Natural killer cell (primary cell): ENCODE measurements at places on chromosomes 3 and 15.

- H3K4me1 ChIP-seq: no peaks in the 10 kb centered on the region
- H3K27ac ChIP-seq: no peak overlapping the region
- no peak for DNase-seq
- no peaks in the 10 kb centered on the region for H3K27me3 ChIP-seq
- no peaks in the 10 kb centered on the region for H3K36me3 ChIP-seq
Measured at GRCh38 chr3:87694678-87695077, 364.1 kb downstream of the CGGBP1 start.

GRCh38 chr3:189103208-189103607 lies 68.6 kb upstream of the TPRG1 start:
- H3K27me3 ChIP-seq: no peaks in the 10 kb centered on the region
- H3K27ac ChIP-seq: no peak overlapping the region
- no peak for DNase-seq
- no peaks in the 10 kb centered on the region for H3K36me3 ChIP-seq
- no peak overlapping the region for H3K4me3 ChIP-seq

DNA sequence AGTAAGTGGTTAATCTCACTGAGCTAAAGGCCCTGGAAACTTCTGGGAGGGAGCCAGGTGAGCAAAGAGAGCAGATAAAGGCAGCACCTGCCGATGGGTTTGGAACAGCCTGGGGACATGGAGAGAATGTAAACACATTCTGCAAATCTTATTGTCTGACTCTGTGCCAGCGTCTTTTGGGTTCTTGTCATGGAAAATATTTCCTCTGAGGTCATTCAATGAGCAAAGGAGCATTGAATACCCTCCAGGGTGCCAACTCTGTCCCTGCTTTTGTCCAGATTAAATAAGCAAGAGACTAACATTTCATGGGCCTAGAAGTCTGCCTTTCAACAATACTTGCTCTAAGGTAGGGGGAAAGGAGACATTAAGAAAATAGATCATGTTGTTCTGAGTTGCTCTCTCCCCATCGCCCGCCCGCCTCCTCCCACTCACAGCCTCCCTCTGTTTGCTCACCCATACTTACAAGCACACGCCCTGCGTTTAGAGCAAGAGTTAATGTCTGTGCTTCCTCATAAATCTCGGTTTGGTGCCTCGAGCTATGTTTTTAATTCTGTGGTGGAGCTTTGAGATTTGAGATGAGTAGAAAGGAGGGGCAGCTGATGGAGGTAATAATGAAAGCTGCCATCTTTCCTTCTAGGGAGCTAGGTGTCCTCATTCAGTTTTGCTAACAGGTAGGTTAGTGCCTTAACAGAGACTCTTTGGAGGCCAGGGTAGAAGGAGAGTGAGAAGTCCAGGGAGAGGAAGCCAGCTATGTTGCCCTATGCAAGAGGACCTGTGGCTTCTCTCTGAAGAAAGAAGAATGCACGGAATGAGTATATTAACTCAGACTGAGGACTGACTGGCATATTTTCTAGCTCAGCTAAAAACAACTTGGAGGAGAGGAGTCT lies 132.9 kb downstream of the TPRG1 start:
- H3K27me3 ChIP-seq: no peaks in the 10 kb centered on the region
- no peak overlapping the region for H3K27ac ChIP-seq
- no peak overlapping the region for H3K4me3 ChIP-seq
- no peaks in the 10 kb centered on the region for H3K4me1 ChIP-seq
- no peaks in the 10 kb centered on the region for H3K36me3 ChIP-seq

DNA sequence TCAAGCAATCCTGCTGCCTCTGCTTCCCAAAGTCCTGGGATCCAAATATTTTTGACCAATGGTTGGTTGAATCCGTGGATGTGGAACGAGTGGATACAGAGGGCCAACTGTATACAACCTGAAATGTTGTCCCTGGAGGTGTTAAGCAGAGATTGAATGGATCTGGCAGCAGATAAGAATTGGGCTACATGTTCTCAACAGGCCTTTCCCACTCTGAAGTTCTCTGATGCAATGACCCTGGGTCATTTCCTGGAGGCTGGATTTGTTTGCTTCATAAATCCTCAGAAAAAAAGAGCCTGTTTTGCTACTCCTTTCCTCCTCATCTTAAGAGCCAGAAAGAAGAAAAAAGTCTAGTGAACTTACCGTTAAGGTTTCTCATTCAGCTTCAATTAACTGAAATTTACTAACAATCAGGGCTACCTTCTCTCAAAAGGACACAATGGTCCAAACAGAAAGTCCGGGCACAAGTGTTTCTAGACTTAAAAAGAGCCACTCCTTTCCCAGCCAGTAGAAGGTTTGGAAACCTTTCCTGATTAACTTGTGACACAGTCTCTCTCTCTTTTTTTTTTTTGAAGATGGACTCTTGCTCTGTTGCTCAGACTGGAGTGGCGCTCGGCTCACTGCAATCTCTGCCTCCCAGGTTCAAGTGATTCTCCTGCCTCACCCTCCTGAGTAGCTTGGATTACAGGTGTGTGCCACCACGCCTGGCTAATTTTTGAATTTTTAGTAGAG lies 6.5 kb downstream of the ARHGEF3 start:
- peak overlapping the region; percentile 65 for H3K27ac ChIP-seq
- peaks cover 16% of the 10 kb centered on the region for H3K36me3 ChIP-seq
- H3K27me3 ChIP-seq: no peaks in the 10 kb centered on the region

DNA sequence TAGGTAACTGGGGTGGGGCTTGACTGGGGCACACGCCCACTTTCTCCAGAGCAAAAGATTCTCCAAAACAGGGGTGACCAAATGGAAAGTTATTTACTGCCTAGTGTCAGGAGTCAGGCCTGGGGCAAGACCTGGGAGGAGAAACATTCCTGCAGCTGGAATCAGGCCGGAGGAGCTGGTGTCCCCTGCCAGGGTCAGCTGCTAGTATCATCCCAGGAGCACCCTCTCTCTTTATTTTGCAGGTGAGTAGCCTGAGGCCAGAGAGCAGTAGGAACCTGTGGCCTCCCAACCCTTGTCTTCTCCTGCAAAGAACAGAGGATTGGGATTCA lies 32.9 kb downstream of the DNAJB8 start:
- H3K4me3 ChIP-seq: no peak overlapping the region
- no peaks in the 10 kb centered on the region for H3K36me3 ChIP-seq
- no peak for DNase-seq
- H3K27me3 ChIP-seq: peaks cover 3% of the 10 kb centered on the region
- no peaks in the 10 kb centered on the region for H3K4me1 ChIP-seq

GRCh38 chr15:92984161-92984560 lies 84.0 kb downstream of the CHD2 start:
- H3K27me3 ChIP-seq: no peaks in the 10 kb centered on the region
- no peak for DNase-seq
- no peak overlapping the region for H3K4me3 ChIP-seq
- H3K27ac ChIP-seq: no peak overlapping the region
- H3K4me1 ChIP-seq: no peaks in the 10 kb centered on the region

- no peaks in the 10 kb centered on the region for H3K36me3 ChIP-seq
- no peak within 1 kb of the TSS for H3K27ac ChIP-seq
- H3K4me3 ChIP-seq: peak within 1 kb of the TSS; percentile 33
- H3K27me3 ChIP-seq: peaks cover 13% of the 10 kb centered on the region
- H3K4me1 ChIP-seq: peaks cover 14% of the 10 kb centered on the region
- no peak for DNase-seq
Measured at GRCh38 chr15:68578980-68579935, at the start of gene CORO2B. TSS of gene CORO2B (plus strand) at chr15:68578993. CDS start at chr15:68579263, 270 bp downstream.

GRCh38 chr3:13539292-13539638 lies 9.7 kb upstream of the FBLN2 start:
- DNase-seq: no peak
- H3K4me1 ChIP-seq: peaks cover 2% of the 10 kb centered on the region
- H3K27me3 ChIP-seq: peaks cover 5% of the 10 kb centered on the region
- no peaks in the 10 kb centered on the region for H3K36me3 ChIP-seq
- no peak overlapping the region for H3K27ac ChIP-seq

DNA sequence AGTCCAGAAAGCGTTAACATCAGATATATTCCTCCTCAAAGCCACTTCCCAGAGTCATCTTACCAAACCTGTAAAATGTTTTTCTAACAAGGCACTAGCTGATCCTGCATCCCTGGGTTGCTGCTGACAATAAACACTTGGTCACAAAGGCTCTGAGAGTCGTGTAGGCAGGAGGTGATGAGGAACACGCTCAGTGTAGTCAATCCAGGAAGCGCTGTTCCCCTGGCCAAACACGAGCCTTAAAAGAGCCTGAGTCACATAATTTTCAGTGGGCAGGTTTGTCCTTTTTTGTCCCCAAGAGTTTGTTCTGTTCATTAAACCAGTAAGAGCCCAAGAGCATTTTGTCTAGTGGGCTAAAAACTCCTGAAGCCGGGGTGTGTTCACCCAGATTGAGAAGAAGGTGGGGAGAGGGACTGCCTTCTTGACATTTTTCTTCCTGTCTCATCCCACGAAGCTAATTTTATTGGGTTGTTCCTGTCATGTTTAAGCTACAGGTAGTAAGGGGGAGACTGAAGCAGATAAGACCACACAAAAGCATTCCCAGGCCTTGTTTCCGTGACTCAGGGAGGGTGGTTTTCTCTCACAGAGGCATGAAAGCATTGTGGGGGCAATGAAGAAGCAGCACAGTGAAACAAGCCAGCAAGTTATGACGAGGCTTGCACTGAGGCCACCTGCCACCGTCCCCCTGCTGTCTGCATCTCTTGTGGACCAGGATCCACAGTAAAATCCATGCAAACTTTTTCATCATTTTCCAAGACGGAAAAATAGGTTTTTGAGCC lies 73.7 kb downstream of the FOXB1 start:
- H3K4me3 ChIP-seq: no peak overlapping the region
- H3K27me3 ChIP-seq: no peaks in the 10 kb centered on the region
- H3K4me1 ChIP-seq: no peaks in the 10 kb centered on the region

- DNase-seq: no peak
- H3K27ac ChIP-seq: no peak overlapping the region
- H3K36me3 ChIP-seq: no peaks in the 10 kb centered on the region
Measured at GRCh38 chr3:127749787-127750225, 72.5 kb downstream of the MGLL start.

GRCh38 chr3:43366481-43366880 lies 80.1 kb downstream of the SNRK start:
- DNase-seq: no peak
- no peaks in the 10 kb centered on the region for H3K36me3 ChIP-seq
- no peaks in the 10 kb centered on the region for H3K27me3 ChIP-seq
- H3K4me1 ChIP-seq: peaks cover 23% of the 10 kb centered on the region
- H3K4me3 ChIP-seq: no peak overlapping the region

- no peaks in the 10 kb centered on the region for H3K36me3 ChIP-seq
- H3K27ac ChIP-seq: no peak overlapping the region
- H3K27me3 ChIP-seq: no peaks in the 10 kb centered on the region
- no peak for DNase-seq
- no peak overlapping the region for H3K4me3 ChIP-seq
Measured at GRCh38 chr15:58762731-58763130, 8.4 kb upstream of the MINDY2 start.

DNA sequence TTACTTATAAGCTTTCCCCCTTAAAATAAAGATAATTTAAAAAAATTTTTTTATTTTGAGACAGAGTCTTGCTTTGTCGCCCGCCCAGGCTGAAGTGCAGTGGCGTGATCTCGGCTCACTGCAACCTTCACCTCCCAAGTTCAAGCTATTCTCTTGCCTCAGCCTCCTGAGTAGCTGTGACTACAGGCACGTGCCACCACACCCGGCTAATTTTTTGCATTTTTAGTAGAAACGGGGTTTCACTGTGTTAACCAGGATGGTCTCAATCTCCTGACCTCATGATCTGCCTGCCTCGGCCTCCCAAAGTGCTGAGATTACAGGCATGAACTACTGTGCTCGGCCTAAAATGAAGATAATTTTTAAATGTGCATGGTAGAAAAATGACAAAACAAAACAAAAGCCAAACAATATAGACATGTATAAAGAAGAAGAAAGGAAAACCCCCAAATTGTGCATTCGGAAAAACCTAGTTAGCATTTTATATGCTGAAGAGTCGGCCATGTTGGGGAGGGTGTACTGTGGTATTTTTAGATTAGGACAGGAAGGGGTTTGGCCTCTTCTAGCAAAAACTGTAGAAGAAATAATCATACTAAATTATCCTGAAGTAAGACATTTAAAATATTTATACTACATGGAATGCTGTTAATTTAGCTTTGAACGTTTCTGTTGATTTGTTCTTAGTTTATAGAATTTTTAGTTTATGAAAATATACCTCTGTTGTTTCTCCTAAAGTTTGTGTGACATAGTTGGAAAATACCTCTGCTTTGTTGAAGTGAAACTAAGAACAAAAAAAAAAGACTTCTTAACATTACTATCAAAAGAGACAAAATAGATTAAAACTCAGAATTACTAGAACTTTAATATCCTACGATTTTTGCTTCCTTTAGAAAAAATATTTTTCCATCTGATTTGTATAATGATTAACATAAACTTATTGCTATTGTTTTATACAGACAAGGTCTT lies 7.4 kb downstream of the APPL1 start:
- H3K27me3 ChIP-seq: no peaks in the 10 kb centered on the region
- no peak for DNase-seq
- H3K36me3 ChIP-seq: peaks cover 23% of the 10 kb centered on the region
- H3K4me3 ChIP-seq: no peak overlapping the region
- peaks cover 4% of the 10 kb centered on the region for H3K4me1 ChIP-seq
- H3K27ac ChIP-seq: peak overlapping the region; percentile 47

DNA sequence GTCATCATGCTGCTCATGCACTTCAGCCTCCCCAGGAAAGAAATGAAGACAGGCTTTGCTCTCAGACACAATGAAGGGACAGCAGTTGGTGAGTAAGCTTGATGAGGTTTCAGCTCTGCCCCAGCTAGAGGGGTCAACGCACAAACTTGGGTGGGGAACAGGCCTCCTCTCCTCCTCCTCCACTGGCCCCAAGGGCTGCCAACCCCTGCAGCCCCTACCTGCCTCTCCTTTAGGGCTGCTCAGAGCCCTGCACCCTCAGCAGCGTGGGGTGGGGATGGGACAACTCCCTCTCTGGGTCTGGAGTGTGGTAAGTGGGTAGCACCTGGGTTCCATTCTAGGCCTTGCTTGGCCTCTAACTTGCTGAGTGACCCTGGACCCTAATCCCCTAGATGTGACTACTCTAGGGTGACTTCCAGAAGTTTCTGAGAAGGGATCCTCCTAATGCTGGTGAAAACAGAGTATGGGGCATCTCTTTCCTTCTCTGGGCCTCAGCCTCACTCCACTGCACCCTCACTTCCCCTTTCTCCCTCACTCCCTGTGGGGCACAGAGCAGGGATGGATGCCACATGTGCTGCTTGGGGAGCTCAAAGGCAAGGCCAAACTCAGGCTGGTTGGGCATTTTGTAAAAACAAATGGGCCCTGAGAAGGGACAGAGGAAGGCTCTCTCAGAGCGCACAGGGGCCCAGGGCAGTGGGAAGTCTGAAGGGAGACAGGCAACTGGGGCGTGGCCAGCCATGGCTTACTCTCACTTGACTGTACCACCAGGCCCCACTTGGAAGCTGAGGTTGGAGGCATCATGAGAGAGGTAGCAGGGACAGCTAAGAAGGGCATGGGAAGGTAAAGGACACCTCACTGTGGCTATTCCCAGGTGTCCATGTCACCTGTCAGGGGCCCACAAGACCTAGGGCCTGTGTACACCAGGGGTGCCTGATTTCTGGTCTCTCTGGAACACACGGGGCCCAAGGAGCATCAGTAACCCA lies 64.0 kb downstream of the SYNM start:
- H3K27ac ChIP-seq: no peak overlapping the region
- no peak for DNase-seq
